SHP77 treated with DMSO at 0.1 percent for 48 hours (cell line): ENCODE measurements at places on chromosomes 3 and 15.

GRCh38 chr15:49083401-49084284, 37.4 kb upstream of the SECISBP2L start:
- DNase-seq = no peak

- DNase-seq = no peak
Observed at GRCh38 chr15:60255390-60255789, 142.4 kb downstream of the ANXA2 start.

DNA sequence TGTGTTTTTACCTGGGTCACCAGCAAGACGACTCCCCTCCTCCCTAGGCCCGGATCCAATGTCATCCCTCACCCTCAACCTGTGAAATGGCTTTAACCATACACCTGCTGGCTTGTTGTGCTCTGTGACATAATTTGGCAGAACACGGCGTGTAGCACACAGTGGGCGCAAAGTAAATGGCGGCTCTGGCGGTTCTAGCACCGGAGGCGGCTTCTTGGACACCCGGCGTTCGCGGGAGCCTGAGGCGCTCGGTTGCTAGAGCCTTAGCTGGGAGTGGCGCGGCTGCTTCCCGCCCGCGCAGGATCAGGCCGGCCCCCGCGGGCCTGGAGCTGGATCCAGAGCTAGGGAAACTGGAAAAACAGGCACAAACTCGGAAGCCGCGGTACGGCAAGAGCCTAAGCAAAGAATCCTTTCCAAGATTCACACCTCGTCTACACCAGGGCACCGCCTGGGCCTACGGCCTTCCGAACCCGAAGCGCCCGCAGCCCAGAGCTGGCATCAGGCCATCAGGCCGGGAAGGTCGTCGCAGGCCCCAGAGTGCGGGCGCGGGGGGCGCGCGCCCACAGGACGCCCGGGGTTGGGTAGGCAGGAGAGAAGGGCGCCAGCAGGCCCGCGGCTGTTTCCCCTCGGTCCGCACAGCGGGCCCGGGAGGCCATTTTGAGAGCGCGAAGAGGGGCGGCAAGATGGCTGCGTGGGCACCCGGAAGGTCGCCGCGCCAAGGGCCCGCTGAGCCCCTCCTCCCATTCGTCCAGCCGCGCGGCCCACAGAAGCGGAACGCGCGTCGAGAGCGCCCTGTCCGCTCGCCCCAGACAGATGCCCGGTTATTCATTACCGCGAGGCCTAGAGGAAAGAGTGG, 43.9 kb upstream of the POLG start:
- no peak for DNase-seq

GRCh38 chr3:28376424-28376823, 27.8 kb upstream of the AZI2 start:
- no peak for DNase-seq

GRCh38 chr3:63364495-63364894, 86.4 kb downstream of the SYNPR start:
- DNase-seq = no peak

DNA sequence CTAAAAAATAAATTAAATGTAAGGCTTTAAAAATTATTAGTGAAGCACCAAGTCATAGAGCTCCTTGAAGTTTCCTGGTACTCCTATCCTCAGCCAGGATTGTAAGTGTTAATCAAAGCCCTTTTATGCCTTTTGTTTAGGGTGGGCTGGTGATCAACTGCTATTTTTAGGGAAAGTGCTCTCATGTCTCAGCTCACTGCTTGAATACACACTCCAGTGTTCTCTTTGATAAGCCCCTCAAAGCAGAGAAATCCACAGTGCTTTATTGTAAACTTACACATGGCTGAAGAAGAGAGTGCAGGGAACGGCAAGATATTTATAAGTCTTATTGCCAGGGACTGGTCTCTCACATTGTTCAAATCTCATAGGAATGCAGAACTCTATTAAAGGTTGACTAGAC, 156.4 kb upstream of the AZI2 start:
- no peak for DNase-seq

DNA sequence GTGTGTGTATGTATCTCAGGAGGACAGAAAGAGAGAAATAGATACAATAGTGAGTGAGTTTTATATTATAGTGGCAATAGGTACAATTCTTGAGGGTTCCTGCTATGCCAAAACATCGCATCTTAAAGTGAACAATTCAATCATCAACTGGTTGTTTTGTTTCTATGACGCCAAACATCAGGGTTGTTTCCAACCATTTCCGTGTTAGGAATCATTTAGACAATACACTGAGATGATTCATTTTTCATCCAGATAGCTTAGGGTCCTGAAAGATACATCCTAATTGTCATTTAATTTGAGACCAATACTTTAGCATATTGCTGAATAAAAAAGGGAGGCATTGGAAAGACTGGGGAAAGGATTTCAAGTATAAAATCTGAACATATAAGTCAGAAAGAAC, 472.2 kb downstream of the MCTP2 start:
- DNase-seq = no peak

GRCh38 chr3:64070704-64071103, 47.4 kb upstream of the PSMD6 start:
- DNase-seq = no peak

- no peak for DNase-seq
Observed at GRCh38 chr15:51781506-51781905, 30.1 kb downstream of the TMOD2 start.

DNA sequence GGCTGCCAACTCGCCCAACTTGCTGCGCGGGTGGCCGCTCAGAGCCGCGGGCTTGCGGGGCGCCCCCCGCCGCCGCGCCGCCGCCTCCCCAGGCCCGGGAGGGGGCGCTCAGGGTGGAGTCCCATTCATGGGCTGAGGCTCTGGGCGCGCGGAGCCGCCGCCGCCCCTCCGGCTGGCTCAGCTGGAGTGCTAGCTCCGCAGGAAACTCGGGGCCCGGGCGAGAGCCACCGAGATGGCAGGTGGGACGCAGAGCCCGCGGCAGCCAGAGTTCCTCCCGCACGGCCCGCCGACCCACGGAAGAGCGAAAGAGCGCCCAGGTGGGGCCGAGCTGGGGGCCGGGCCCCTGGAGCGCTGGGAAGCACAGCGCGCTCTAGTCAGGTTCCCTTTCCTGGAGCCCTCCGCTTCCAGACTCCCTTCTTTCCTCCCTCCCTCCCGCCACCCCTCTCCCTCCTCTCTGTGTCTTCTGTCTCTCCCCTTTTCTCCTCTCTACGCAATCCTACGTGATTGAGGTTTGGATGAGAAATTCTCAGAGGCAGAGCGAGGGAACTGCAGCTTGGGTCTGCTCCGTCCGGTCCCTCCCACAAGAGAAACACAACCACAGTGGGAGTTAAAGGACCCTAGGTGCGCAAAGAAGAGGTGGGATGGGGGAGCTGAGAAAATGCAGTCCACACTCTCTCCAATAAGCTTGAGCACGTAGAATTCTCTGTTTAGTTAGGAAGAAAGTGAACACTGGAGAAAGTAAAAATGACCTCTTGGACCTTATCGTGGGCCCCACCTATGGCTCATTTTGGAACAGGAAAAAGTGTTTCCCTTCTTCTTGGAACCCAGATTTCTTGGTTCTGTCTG, 317.3 kb downstream of the FGF12 start:
- no peak for DNase-seq
